NCI-H2081 treated with DMSO at 0.1 percent for 48 hours (cell line): ENCODE measurements at places on chromosomes 2 and 18.
A peak's percentile ranks its signal among the peaks of the same experiment; 100 is the strongest.

DNA sequence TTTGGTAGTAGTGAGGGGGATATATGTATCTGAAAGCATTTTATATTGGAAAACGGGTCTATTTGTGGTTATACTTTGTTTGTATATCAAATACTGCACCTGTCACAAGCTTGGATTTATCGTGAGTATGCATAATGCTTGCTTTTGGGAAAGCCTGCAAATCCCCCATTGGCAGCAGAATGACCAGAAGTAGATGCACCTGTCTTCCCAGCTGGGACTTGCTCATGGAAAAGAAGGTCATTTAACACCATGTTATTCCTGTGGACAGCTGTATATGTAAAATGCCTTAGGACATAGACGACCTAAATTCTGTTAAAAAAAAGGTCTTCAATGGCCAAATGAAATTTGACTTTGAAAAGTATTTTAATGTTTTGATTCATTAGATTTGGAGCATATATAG, 599.4 kb downstream of the XIRP2 start:
- DNase-seq: no peak

DNA sequence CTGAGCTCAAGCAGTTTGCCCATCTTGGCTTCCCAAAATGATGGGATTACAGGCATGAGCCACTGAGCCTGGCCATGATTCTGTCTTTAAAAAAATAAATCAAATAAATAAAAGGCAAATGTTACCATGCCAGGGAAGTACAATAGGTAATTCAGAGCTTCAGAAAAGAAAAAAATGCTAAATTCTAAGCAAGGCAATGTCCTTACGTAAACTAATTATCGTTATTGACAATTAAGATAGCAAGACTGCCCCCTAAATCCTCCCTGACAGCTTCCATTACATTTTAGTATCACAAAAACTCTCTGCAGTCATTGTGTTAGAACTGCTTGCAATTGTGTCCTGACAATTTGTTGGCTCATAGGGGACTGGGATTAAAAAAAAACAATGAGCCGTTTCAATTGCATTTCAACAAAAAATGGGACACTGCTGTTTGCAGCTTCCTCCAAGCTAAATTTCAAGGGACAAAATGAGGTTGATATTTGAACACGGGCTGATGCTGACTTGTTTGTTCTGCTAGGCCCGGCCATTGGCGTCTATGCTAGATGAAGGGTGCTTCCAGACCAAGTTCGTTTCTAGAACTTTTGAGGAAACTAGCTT, 88.9 kb downstream of the MOGAT1 start:
- DNase-seq: no peak

GRCh38 chr2:21438949-21439348, 315.2 kb downstream of the TDRD15 start:
- DNase-seq: no peak

- DNase-seq: no peak
Observed at GRCh38 chr2:156322051-156322685, 10.4 kb downstream of the NR4A2 start.

GRCh38 chr2:44086629-44087028, 82.0 kb upstream of the PPM1B start:
- no peak for DNase-seq

- no peak for DNase-seq
Observed at GRCh38 chr2:85462322-85462721, 43.8 kb downstream of the SH2D6 start.

DNA sequence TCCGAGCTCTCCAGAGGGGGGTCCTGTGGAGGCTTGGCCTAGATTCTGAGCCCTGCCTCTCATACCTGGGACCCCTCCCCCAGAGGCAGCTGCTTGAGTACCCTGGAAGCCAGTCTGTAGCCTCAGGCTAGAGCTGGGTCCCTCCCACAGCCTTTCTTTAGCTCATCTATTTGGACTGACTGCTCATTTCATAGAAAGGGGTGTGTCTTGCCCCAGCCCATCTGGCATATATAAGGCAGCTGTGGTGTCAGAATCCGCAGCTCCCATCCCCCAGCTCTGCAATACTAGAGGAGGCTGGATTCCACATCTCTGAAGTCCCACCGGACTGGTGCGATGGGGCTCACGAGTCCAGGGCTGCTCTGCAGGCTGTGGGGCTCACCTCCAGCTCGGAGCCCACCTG, 26.1 kb downstream of the MPHOSPH10 start:
- DNase-seq: peak; percentile 17

GRCh38 chr2:237720957-237721356, 77.6 kb upstream of the RBM44 start:
- no peak for DNase-seq

GRCh38 chr2:74880054-74880728, 46.3 kb downstream of the HK2 start:
- no peak for DNase-seq

GRCh38 chr2:25293958-25294562, 47.7 kb downstream of the DNMT3A start:
- no peak for DNase-seq

DNA sequence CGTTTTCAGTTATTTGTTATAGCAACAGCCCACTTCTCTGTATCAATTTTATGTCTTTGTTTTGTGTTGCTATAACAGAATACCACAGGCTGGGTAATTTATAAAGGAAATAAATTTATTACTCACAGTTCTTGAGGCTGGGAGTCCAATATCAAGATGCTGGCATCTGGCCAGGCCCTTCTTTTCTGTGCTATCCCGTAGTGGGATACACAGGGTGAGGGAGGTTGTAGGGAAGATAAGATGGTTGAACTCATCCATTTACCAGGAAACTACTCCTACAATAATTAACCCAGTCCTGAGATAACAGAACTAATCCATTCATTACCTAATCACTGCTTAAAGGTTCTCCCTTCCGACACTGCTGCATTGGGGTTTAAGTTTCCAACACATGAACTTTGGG, 220.7 kb downstream of the TPGS2 start:
- DNase-seq: no peak

DNA sequence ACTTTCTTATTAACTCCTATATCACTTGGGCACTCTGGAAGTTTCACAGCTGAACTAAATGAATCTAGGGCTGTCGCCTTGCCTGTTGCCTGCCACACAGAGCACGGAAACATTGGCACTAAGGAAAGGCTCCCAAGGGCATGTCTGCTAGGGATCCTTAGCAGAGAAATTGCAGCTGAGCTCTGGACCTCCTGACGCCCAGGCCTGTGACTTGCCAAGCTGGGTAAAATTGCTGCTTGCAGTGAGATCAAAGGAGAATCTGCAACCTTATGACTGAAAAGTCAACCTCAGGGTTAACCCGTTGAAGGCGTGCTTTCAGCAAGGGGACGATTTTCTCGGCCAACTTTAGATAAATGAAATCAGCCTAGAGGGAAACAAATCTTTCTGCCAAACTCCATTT, 189.8 kb downstream of the NCK2 start:
- DNase-seq: no peak

DNA sequence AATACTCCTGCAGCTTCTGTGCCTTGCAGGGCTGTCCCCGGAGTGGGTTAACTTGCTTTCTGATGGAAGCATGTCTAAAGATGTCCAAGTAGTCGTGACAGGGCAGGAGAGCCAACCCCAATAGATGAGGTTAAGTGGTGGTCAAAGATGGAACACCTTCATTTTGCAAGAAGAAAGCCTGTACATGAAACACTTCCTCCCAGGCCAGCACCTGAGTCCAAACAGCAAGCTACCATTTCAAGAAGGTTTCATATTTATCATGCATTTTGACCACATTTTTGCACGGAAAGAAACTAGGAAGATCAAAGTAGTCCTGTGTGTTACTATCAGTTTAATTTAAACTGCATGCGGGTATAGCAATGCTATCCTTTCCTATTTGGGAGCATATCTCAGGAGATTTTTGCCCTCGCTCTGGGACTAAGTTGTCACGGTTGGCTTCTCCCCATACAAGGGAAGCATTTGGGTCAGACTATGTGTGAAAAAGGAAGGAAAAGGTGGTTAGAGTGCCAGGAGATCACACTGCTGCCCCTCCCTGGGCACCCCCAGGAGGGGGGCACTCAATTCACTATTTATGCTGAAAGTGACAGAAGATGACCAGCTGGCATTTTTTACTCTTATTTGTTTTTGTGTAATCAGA, 187.6 kb downstream of the ZNF521 start:
- DNase-seq: no peak

GRCh38 chr2:146762786-146763185, 1082.0 kb upstream of the ACVR2A start:
- DNase-seq: no peak

DNA sequence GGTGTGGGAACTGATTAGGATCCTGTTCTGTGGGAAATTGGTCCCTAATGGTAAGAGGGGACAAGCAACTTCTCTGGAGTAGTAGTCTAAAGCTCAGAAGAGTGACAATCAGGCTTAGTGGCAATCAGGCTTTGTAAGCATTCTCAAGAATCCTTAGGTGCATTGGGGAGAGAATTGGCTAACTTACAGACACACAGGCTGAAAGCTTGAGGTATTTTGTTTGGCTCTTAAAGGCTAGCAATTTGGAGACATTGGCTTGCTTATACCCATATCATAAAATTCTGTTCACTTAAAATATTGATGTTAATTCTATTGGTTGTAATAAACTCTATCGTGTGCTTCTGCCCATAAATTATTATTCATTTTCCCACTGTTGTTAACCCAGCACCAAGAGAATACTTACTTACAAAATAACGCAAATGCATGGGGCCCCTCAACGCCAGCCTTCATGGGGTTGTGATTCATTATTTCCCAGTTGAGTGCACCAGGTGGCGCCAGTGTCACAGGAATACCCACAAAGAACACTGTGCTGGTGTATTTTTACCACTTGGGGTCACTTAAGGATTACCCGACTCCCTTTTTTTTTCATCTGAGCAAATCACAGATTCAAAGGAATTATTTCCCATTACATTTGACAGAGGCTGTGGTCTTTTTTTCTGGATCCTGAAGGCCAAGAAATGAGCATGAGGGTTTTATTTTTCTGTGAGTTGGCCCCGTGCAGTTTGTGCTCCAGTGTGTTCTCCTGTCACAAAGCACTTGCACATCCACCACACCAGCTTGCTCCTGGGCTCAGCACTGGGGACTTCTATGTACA, 45.5 kb downstream of the DDX1 start:
- DNase-seq: no peak

GRCh38 chr18:2984703-2985261, 28.2 kb downstream of the LPIN2 start:
- no peak for DNase-seq

GRCh38 chr2:191862156-191862775, 15.4 kb upstream of the CAVIN2 start:
- DNase-seq: no peak

GRCh38 chr18:23421277-23421676, 31.8 kb upstream of the RIOK3 start:
- no peak for DNase-seq

- DNase-seq: no peak
Observed at GRCh38 chr2:146123256-146123655, 1603.3 kb upstream of the ZEB2 start.

DNA sequence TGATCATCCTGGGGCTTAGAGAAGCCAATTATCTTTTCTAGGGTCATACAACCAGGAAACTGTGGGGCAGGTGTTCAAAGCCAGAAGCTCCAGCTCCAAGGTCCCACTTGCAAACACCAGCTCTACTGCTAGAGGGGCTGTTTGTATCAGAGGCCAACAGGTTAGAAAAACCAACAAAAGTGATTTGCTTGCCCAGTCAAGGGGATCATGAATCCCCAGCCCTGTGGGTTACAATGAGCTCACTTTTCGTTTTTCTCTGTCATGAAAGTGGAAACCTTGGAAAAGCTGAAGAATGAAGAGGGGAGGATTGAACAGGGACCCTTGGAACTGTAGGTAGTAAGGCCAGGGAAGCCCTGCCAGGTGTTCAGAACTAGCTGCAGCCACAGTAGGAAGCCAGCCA, 119.2 kb downstream of the SPP2 start:
- DNase-seq: no peak

- DNase-seq: no peak
Observed at GRCh38 chr2:219125886-219126270, 34.7 kb downstream of the NHEJ1 start.

- DNase-seq: no peak
Observed at GRCh38 chr2:94955702-94956101, 69.8 kb upstream of the MAL start.

DNA sequence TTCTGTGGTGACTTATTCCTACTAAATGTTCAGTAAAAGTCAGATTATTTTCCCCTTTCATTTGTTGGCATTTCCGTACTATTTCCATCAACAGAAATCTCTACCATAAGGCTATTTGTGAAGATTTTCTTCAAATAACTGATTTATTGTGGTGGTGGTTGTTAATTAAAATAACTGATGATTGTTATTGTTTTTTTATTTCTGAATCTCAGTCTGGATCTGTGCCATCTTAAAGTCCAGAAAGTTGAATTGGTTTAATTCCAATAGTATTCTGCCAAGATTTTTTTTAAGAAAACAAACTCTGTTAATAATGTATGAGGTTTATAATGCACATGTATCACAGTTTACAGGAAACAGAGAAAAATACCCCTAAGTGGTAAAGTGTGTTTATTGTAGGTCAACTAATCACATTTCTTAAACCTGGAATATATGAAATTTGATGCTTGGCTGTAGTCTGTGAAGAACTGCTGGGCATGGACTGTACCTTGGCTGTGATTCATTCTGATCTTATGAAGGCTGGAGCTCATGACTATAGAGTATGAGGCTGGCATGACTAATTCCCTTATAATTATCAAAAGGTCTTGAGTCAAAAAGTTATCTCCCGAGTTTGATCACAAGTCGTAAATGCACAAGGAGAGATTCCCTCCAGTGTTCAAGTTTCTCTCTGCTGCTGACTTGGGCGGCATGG, 134.2 kb upstream of the RND3 start:
- no peak for DNase-seq
